Activated T-cell treated with anti-CD3 and anti-CD28 coated beads, Interleukin-2, amount 50 U/mL, for 48 hours (primary cell): ENCODE measurements at places on chromosomes 16 and 17.

DNA sequence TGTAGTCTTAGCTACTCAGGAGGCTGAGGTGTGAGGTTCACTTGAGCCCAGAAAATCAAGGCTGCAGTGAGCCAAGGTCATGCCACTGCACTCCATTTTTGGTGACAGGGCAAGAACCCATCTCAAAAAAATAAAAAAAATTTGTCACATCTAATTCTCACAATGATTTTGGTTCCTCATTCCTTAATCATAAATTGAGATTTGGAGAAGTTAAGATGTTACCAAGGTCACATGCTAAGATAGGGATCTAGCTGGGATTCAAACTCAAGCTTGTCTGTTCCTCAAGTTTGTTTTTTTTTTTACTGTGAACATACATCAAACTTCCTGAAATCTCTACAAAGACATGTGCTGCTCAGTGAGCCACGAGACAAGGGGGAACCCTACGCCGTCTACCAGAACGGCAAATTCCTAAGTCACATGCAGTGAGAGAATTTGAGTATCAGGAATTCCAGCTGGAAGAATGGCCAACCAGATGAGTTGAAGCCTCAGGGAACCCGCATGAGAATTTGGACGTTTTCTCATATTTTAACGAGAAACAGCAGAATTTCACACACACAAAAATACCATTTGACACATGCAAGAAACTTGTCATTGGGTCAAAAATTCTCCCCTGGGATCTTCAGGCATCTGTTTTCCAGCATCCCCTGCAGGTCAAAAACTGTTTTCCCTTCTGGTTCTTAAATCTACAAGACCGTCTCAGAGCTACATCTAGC is 414.1 kb upstream of the GOT2 start:
- no peak for DNase-seq

GRCh38 chr17:73878923-73879322 is 234.7 kb upstream of the SDK2 start:
- DNase-seq = no peak

DNA sequence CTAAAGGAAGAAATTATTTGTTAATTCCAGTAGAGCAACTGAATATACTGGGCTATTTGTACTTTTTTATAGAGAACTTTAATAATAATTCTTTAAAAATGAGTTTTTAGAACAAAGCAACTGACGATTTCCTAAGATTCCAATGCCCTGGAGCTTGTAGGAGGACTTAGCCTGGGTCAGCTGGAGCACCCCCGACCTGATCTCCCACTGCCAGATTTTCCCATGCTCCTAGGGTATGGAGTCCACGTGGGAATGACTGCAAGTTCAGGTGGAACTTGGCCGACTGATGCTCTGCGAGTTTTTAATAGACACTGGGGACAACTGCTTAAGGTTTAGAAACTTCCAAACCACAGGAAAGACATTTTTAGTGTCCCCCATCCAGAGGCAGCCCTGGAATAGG is 25.5 kb upstream of the CACNG5 start:
- no peak for DNase-seq

DNA sequence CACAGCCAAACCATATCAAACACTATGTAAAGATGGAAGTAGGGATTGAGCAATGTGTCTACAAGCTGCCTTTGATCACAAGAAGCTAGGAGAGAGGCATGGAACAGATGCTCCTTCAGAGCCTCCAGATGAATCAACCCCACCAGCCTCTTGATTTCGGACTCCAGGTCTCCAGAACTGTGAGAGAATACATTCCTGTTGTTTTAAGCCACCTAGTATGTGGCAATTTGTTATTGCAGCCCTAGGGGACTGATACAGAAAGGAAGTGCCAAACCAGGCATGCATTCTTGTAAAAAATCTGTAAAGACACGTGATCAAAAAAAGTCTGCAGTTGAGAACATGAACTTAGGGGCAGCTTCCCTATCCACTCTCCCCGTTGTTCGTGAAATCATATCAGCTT is 91.1 kb downstream of the C17orf67 start:
- DNase-seq = no peak

GRCh38 chr16:48110982-48111381 is 44.8 kb downstream of the ABCC12 start:
- DNase-seq = no peak
